ENCODE measurements at places on chromosomes 11 and 22. TPM values are rescaled to one million over a fixed set of nuclear protein-coding genes. Genes with fewer than 3 reads are reported as not detected.

The NLRP10 gene
- not detected for total RNA-seq

The TTLL1 gene
- total RNA-seq = 26.4 TPM

The ACR gene
- total RNA-seq = not detected

The PRR33 gene
- total RNA-seq = not detected

The PLAAT5 gene
- 1.9 TPM for total RNA-seq

The GUCY1A2 gene
- 59.4 TPM for total RNA-seq

The RPS6KB2 gene
- 15.8 TPM for total RNA-seq

The CYB561A3 gene
- total RNA-seq = 15.2 TPM

The MS4A18 gene
- not detected for total RNA-seq

The YPEL1 gene
- 38.7 TPM for total RNA-seq

The GGTLC3 gene
- total RNA-seq = not detected

The TRIM29 gene
- 0.64 TPM for total RNA-seq

The VWA5A gene
- total RNA-seq = 13.9 TPM

The ANKK1 gene
- not detected for total RNA-seq

The CNGA4 gene
- total RNA-seq = 0.36 TPM

The TNNI2 gene
- not detected for total RNA-seq

The MB gene
- 0.82 TPM for total RNA-seq

The SYT13 gene
- total RNA-seq = 62.3 TPM

The TUB gene
- total RNA-seq = 76.3 TPM

The TSSK2 gene
- total RNA-seq = not detected

The RAB3IL1 gene
- total RNA-seq = 4.5 TPM

The CD3E gene
- not detected for total RNA-seq

The TAGLN gene
- 9.5 TPM for total RNA-seq

The IRAG1 gene
- total RNA-seq = 6.7 TPM

The MOGAT2 gene
- total RNA-seq = 0.27 TPM

The GLYAT gene
- total RNA-seq = not detected

The OR51I1 gene
- total RNA-seq = 0.54 TPM

The APOA5 gene
- total RNA-seq = not detected

The SMC1B gene
- not detected for total RNA-seq

The SYNGR1 gene
- 56.1 TPM for total RNA-seq

The VPS11 gene
- total RNA-seq = 20.6 TPM

The RPS6KA4 gene
- 7.5 TPM for total RNA-seq

The CRYBA4 gene
- not detected for total RNA-seq

The PRG3 gene
- not detected for total RNA-seq

All from cerebellum (tissue), 4 donors.